Suppressor macrophage treated with lipopolysaccharide for 4 hours (primary cell): ENCODE measurements at places on chromosomes 4 and X.

DNA sequence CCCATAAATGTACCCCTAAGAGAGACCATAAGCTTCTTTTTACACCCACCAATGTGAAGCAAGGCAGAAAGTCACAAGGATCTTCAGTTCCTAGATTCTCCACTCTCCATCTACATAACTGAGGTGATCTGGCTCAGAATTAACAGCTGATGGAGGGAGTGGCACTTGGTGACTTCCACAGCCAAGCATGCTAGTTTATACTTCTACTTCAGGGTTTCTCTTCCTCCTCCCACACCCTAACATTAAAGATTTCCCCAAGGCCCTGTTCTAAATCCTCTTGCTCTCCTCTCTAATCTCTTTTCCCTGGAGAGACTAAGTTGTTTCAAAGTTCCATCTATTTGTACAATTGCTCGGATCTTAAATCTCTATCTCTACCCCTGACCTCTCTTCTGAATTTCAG, 81.1 kb downstream of the MBNL3 start:
- no peak for DNase-seq

- no peak for DNase-seq
Measured at GRCh38 chrX:38804432-38804681, 3.1 kb downstream of the MID1IP1 start.

DNA sequence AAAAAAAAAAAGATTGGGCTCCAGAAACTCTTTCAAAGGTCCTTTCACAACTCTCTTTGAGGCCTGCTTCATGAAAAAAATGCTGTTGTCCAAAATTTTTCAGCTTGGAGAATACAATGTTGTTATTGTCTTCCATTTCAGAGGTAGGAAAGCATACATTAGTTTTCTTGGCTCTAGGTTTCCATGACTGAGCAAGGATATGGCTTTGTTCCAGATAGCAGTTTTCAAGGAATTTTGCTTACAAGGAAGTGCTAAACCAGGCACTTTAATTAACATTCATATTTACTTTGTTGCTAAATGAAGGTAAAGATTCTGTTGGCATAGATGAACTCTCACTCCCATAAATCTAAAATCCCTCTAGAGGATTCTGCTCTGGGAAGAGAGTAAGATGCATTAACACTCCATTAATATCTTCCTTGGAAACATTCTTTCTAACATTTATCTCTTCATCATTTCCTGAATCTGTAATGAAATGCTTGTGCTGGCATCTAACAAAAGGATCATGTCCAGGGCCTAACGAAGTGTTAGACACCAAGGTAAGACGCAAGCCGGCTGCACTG, 118.4 kb downstream of the COL25A1 start:
- DNase-seq: no peak

- DNase-seq: no peak
Measured at GRCh38 chr4:177528620-177529019, 86.4 kb upstream of the AGA start.
